ENCODE measurements at places on chromosomes 2 and 18. TPM values are rescaled to one million over a fixed set of nuclear protein-coding genes. Genes with fewer than 3 reads are reported as not detected.

The LIMS4 gene
- not detected for total RNA-seq

The EFEMP1 gene
- 14.7 TPM for total RNA-seq

The XDH gene
- 4.2 TPM for total RNA-seq

The EMX1 gene
- not detected for total RNA-seq

The MFSD6 gene
- total RNA-seq: 29.8 TPM

The DIS3L2 gene
- total RNA-seq: 46.0 TPM

The EFR3B gene
- 0.10 TPM for total RNA-seq

The NPC1 gene
- total RNA-seq: 82.6 TPM

The TNFAIP6 gene
- 1.7 TPM for total RNA-seq

The TEX51 gene
- not detected for total RNA-seq

The SFT2D3 gene
- total RNA-seq: 9.3 TPM

The DSG4 gene
- total RNA-seq: not detected

The SLC30A3 gene
- total RNA-seq: 0.24 TPM

The APOB gene
- total RNA-seq: 0.05 TPM

The RAMP1 gene
- total RNA-seq: 9.8 TPM

The ANKRD36 gene
- 24.9 TPM for total RNA-seq

The FAM228B gene
- 8.3 TPM for total RNA-seq

The TUBA3D gene
- not detected for total RNA-seq

The IL36B gene
- total RNA-seq: not detected

The NPHP1 gene
- 7.3 TPM for total RNA-seq

The UGT1A5 gene
- total RNA-seq: 7.1 TPM

The KCTD1 gene
- total RNA-seq: 63.2 TPM

The GLI2 gene
- total RNA-seq: 1.4 TPM

The USP37 gene
- total RNA-seq: 18.5 TPM

The ANKRD30B gene
- total RNA-seq: not detected

The HOXD13 gene
- total RNA-seq: not detected

The NFATC1 gene
- total RNA-seq: 2.8 TPM

The KDSR gene
- 53.3 TPM for total RNA-seq

The ERICH2 gene
- 2.4 TPM for total RNA-seq

The TMEM17 gene
- 3.3 TPM for total RNA-seq

The NCKAP5 gene
- total RNA-seq: 1.2 TPM

The CDH2 gene
- total RNA-seq: 1.5 TPM

The BOK gene
- total RNA-seq: 35.0 TPM

The CYS1 gene
- 4.8 TPM for total RNA-seq

The KLHL41 gene
- total RNA-seq: 0.21 TPM

The KIAA2012 gene
- 0.17 TPM for total RNA-seq

The NT5DC4 gene
- total RNA-seq: 13.6 TPM

The SNTG2 gene
- not detected for total RNA-seq

The CAVIN2 gene
- not detected for total RNA-seq

The CRYBA2 gene
- total RNA-seq: not detected

The RNU2-63P gene
- not detected for total RNA-seq

The RGPD4 gene
- total RNA-seq: not detected

The FAP gene
- 2.1 TPM for total RNA-seq

The CFAP53 gene
- total RNA-seq: 0.94 TPM

The ALPP gene
- total RNA-seq: not detected

All from Calu3 (cell line).